ENCODE measurements at places on chromosomes 7 and 10. TPM values are rescaled to one million over a fixed set of nuclear protein-coding genes. Genes with fewer than 3 reads are reported as not detected.

ANXA8L1 gene
- polyA plus RNA-seq = 0.42 TPM

GRM3 gene
- polyA plus RNA-seq = 0.22 TPM

CPVL gene
- 78.1 TPM for polyA plus RNA-seq

RGS10 gene
- 35.7 TPM for polyA plus RNA-seq

SPOCK2 gene
- polyA plus RNA-seq = 163 TPM

Measured in right renal pelvis (tissue), 4 donors.